ENCODE measurements at places on chromosomes 7 and 10. TPM values are rescaled to one million over a fixed set of nuclear protein-coding genes. Genes with fewer than 3 reads are reported as not detected.

GRCh38 chr10:104334561-104334960, 3.7 kb downstream of the ITPRIP start:
- DNase-seq = no peak

- DNase-seq = no peak
Observed at GRCh38 chr10:62662486-62662885, 142.0 kb upstream of the ADO start.

- DNase-seq = no peak
Observed at GRCh38 chr10:46104071-46104585, 58.1 kb upstream of the MSMB start.

- DNase-seq = no peak
Observed at GRCh38 chr10:119205894-119206602, 1.3 kb upstream of the GRK5 start.

DNA sequence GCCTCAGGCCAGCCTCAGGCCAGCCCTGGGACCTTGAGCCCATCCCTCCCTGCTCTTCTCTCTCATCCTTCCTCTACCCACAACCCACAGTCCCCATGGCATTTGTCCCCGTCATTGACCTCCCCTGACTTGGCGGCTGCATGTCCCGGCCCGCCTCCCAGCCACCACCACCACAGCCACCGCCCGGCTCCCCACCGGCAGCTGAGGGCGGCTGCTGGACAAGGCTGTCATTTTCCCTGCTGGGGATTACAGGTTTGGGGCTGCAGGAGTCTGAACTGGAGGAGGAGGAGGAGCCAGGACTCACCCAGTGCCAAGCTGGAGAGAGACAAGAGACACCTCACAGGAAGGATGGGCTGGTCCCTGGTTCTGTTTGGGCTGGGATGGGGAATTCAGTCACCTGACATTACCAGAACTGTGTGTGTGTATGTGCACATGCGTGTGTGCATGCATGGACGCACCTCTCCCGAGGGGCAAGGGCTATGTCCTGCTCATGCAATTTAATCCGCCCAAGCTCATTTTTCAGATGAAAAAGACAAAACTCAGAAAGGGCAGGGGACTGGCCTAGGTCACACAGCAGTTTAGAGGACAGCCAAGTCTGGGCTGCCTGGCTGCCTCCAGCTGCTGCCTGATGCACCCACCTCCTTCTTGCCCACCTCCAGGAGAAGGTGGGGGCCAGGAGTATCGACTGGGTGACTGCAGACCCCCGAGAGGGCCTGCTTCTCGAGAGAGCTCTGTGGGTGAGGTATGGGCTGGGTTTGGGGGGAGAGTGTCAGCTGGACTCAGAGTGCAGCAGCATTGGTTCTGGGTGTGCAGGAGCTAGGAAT, 113.1 kb downstream of the ZMIZ1 start:
- DNase-seq = no peak

JCAD gene
- total RNA-seq = under 0.01 TPM

GRCh38 chr7:99143853-99144672, at the start of gene SMURF1:
SMURF1 (minus strand) TSS chr7:99144108; CDS start chr7:99143780, 328 bp downstream.
- no peak for DNase-seq

DNA sequence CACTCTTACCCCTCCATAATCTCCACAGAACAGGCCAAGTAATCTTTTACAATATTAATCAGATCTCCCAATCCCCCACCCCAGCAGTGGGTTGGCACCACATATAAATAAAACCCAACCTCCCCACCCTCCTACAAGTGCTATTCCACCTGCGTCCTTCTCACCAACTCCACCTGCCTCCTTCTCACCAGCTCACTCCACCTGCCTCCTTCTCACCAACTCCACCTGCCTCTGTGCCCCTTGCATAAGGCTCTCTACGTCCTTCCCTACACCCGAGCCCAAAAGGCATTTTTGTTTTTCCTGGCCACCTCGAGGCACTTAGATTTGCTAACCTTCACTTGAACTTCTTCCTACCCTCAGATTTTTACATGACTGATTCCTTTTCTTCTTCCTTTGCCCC, 89.7 kb downstream of the ATE1 start:
- no peak for DNase-seq

NUDT13 gene
- total RNA-seq = 1.2 TPM

GRCh38 chr10:47130491-47130890, 169.5 kb upstream of the GDF10 start:
- DNase-seq = no peak

DNA sequence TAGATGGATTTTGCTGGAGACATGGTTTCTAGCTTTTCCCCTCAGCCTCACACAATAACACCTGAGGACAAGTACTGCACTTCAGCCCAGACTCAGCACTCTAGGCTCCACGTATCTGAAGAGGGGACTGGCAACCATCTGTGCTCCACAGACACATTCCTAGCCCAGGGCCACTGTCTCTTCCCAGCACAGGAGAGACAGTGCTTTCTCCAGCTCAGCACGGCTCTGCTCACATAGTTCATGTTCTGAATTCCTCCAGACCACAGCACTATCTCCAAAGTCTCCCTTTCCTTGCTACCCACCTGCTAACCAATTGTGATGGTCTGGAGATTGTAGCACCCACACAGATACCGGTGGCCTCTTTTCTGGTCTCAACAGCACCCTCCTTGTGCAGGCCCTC, 114.5 kb downstream of the HTR7 start:
- no peak for DNase-seq

- no peak for DNase-seq
Observed at GRCh38 chr10:110803830-110804338, 67.8 kb upstream of the PDCD4 start.

GRCh38 chr10:77946084-77946483, 19.5 kb upstream of the DLG5 start:
- DNase-seq = no peak

- DNase-seq = no peak
Observed at GRCh38 chr7:36838616-36839225, 114.4 kb upstream of the AOAH start.

GRCh38 chr7:91618776-91619765, 261.4 kb downstream of the MTERF1 start:
- DNase-seq = no peak

DNA sequence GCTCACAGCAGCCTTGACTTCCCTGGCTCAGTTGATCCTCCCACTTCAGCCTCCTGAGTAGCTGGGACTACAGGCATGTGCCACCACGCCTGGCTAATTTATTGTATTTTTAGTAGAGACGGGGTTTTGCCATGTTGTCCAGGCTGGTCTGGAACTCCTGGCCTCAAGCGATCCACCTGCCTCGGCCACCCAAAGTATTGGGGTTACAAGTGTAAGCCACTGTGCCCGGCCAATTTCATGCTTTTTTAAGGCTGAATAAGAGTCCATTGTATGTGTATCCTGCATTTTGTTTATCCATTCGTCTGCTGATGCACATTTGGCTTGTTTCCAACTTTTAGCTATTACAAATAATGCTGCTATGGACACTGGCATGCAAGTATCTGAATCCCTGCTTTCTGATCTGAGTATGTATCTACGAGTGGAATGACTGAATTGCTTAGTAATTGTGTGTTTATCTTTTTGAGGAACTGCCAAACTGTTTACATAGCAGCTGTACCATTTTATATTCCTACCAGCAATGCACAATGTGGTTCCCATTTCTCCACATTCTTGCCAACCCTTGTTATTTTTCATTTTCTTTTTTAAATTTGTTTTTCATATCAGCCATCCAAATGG, 37.3 kb upstream of the TPST1 start:
- DNase-seq = peak; percentile 38

- DNase-seq = peak; percentile 96
Observed at GRCh38 chr10:97543025-97543546, 29.5 kb upstream of the ANKRD2 start.

- DNase-seq = no peak
Observed at GRCh38 chr7:45050198-45050597, 38.6 kb downstream of the NACAD start.

DNA sequence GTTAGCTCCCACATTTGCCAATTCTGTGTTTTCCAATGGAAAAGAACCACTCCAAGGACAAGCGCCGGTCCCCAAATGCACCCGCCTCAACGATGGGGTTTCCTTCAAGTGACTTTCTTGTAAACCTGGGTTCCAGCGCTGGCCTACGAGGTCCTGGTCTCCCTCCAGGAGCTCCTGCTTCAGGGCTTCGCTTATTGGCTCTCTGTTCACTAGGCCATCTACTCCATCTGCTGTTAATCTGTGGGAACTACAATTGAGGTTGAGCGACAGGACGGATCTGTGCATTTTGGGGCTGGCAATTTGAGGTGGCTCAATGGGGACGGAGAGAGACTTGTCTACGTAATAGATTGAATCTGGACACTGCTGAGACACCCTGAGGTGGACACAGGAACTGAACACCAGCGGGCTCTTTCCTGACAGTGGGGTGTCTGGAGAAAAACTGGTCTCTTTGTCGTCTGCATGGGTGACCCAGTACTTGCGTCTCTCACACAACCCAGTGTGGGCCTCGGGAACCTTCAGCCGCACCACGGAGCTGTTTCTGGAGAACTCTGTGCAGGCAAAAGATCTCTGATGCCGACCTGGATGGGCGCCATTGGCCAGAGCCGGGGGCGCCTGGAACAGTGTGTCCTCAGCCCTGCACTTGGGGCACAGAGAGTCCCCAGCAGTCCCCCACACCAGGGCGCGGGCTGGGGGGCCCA, 115.9 kb upstream of the ADAM12 start:
- no peak for DNase-seq

MSS51 gene
- 0.61 TPM for total RNA-seq

MOGAT3 gene
- total RNA-seq = not detected

DNA sequence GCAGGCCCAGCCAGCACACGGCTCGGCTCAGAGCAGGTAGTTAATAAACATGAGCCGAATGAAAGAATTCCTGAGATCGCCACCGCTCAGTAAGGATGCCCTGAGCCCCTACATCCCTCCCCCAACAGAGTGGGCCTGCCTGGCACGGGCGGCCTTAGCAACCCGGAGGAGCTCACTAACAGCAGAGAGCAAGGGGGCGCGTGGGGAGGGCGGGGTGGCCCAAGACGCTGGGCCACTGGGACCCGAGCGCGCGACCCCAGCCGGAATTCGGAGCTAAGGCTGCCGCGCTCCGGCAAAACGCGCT, 403 bp upstream of the ENO4 start:
- DNase-seq = no peak

DNA sequence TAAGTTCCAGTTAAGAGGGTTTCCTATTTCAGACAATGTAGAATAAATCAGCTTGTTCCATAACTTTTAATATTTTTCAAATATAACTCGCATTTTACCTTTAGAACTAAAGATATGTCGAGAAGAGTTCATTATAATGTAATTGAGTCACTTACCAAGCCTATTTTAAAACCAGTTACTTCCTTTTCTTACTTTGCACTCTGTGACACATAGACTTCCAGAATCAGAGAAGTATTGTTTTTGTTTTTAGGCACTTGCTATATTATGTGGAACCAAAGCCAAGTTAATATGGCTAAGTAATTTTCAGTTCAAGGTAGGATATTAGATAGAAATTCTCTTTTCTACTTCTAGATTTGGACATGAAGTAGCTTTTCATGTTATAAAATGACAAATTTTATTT, 182.7 kb upstream of the PRPS1L1 start:
- DNase-seq = no peak

GRCh38 chr7:104857458-104858425, 156.3 kb upstream of the KMT2E start:
- no peak for DNase-seq

GRCh38 chr10:133135116-133135465, 24.9 kb upstream of the KNDC1 start:
- DNase-seq = no peak

OR2AE1 gene
- not detected for total RNA-seq

FAM20C gene
- total RNA-seq = 18.2 TPM

STK17A gene
- 55.2 TPM for total RNA-seq

DNA sequence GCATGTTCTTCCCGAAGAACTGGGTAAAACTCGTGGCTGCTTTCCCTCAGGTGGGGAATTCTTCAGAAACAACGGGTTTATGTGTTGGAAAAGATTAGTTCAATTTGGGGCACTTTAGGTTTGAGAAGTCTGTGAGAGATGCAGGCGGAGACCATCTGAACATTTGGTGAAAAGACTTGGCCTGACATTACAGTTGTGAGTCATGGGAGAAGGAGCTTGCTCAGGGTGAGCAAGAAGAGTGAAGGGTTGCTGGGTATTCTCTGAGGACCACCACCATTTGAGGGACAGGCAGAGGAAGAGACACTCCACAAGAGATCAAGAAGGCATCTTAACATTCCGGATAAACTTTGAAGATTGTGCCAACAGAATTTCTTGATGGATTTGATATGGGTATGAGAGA, 88.6 kb downstream of the PODXL start:
- no peak for DNase-seq

- DNase-seq = no peak
Observed at GRCh38 chr10:28219251-28219650, 83.6 kb downstream of the MPP7 start.

ZC3HAV1L gene
- 8.5 TPM for total RNA-seq

FAM204A gene
- 76.5 TPM for total RNA-seq

TRIL gene
- total RNA-seq = not detected

DNA sequence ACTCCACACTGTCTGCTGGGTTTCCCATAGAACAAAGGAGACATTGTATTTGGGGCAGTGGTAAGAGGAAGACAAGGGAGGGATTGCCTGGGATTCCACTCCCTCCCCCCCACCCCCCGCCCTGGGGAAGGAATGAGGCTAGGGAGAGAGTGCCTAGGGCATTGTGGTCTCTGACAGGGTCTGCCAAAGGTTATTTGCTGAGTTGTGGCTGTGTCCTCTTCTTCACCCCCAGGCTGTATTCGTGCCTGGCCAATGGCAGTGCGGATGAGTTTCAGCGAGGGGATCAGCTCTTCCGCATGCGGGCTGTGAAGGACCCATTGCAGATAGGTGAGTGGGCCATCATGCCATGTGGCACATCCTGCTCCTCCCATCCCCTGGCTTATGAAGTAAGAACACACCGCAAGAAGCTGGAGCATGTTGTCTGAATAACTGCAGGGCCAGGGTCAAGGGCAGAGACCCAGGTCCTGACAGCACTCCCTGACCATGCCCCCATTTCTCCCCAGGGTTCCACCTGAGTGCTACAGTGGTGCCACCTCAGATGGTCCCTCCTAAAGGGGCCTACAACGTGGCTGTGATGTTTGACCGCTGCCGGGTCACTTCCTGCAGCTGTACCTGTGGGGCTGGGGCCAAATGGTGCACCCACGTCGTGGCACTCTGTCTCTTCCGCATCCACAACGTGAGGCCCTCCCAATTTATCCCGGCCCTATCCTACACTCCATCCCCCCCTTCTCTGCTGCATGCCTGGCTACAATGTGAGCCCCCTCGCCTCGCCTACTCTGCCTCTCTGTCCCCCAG, 3.7 kb downstream of the ZSWIM8 start:
- no peak for DNase-seq

GRCh38 chr10:86652361-86653202, 1.8 kb upstream of the OPN4 start:
- no peak for DNase-seq

DNA sequence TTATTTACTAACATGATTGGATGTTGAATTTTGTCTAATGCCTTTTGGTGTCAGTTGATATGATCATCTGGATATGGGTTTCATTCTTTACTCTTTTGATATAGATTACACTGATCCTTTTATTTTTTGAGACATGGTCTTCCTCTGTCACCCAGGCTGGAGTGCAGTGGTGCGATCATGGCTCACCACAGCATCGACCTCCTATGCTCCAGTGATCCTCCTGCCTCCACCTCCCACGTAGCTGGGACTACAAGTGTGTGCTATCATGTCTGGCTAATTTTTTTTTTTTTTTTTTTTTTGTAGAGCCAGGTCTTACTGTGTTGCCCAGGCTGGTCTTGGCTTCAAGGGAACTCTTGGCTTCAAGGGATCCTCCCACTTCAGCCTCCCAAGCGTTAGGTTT, 27.1 kb downstream of the BMS1 start:
- no peak for DNase-seq

CDH23 gene
- total RNA-seq = not detected

- no peak for DNase-seq
Observed at GRCh38 chr7:70657989-70658632, 473.8 kb upstream of the GALNT17 start.
